A549 (cell line): ENCODE measurements at places on chromosomes 12 and 14.
A peak's percentile ranks its signal among the peaks of the same experiment; 100 is the strongest.

DNA sequence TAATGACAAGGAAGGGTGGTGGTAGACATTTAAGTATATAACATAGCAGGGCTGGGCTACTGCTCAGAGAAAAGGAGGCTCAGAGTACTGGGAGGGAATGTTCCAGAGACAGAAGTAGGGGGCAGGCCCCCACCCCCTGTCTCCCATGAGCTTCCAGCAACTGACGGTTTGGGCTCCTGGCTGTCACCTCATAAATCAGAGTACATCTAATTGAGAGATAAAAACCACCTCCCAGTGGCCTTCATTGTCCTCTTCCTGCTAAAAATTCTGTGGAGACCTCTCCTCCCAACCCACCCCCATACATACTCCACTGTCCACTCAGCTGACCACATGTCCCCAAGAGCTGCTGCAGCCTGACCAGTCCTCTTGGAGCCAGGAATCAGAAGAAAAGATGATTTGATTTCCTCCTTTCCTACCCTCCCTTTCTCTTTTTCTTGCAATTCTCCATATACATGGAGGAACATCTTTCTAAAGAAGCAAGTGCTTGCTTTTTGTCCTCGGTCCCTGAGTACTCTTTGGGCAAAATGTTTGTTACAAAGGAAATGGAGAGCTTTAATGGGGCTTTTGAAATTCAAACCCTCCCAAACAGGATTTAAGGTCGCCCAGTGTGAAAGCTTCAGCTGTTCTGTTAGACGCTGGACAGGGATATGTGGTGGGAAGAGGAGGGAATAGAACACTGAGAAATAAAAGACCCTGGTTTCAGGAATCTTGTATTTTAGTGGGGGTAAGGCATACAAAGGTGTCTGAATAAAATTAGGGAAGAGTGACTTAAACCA, 16.4 kb upstream of the KCNA5 start:
- DNase-seq, result no peak

- DNase-seq, result no peak
Observed at GRCh38 chr14:78007160-78007559, 163.0 kb upstream of the NRXN3 start.

DNA sequence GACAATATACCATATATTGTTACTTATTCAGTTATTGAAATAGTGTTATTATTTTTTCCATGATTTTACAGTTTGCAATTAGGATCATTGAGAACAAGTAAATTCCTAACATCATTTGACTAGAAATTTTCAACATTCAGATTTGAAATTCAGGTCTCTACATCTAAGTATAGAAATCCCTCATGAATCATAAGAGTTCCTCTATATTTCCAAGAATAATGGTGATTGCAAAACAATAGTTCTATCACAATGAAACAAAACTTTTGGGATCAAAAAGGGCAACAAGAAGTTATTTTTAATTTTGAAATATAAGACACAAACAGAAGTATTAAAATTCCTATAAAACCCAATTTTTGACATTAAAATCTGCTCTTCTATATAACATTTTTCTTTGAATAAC, 10.8 kb downstream of the CLEC1A start:
- no peak for DNase-seq

DNA sequence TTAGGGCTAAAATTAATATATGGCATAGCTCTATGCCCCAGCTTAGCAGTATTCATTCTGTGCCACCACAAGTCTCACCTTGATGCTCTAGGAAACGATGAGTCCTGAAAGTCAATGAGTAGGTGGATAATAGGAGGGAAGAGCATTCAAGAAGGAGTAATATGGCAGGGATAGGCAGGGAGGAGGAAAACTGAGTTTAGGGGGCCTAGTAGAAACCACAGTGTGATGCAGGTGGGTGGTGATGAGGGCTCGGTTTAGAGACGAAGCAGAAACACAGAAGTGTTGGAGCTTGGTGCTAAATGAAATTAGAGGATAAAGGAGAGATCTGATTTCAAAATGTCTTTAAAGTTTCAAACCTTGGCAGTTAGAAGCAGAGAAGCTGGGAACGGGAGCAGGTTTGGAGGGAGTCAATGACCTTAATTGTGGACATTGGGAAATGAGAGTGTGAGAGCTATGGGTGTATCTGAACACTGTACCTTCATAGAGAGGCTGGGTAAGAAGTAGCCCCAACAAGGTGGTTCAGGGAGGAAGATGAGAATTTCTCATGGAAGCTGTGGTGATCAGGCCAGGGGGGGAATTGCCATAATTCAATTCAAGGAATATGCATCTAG, 144.7 kb upstream of the CPSF6 start:
- no peak for DNase-seq

- DNase-seq, result peak; percentile 55
Observed at GRCh38 chr12:96416033-96416799, 16.0 kb upstream of the CDK17 start.

GRCh38 chr14:58815794-58816193, 178.0 kb downstream of the DACT1 start:
- no peak for DNase-seq

DNA sequence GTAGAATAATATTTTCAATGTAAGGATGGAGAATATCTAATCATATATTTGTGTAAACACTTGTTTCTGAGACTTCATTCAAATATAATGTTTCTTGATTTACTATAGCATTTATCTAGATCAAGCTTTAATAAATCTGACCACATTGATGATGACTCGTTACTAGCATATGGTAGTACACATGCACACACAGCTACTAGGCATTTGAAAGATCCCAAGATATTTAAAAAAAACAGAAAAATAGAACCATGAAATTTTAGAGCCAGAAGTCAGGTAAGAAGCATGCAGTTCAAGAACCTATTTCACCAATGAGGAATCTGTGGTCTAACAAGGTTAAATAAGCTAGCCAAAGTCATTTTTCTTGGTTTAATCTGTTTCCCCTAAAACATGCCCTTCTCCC, 32.0 kb downstream of the DCP1B start:
- DNase-seq, result no peak

- DNase-seq, result peak; percentile 54
Observed at GRCh38 chr14:64387232-64387781, 846 bp upstream of the MTHFD1 start.

DNA sequence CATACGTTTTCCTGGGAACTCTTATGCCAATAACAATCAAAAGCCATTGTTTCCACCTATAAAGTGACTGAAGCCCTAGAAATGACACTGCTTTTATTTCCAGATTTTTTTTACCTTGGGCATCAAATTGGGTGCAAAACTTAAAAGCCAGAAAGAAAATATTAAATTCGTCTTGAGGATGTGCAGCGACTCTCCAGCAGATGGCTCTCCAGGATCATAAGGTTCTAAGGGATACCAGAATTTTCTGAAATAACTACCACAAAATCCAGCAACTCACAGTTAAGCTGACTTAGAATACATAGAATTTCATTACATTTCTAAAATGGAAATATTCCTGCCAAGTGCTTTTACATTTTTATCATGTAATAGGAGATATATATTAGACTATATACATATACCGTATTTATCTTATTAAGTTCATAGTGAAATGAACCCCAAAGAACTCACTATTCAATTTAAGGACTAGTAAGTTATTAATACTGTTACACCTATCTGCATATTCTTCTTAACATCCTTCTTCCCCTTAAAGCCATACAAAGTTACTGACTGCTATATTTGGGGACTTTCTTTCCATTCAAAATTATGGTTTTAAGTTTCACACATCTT, 44.0 kb downstream of the ARMH4 start:
- peak; percentile 40 for DNase-seq

GRCh38 chr14:22919601-22919921, 612 bp upstream of the RBM23 start:
- DNase-seq, result no peak

GRCh38 chr14:31219169-31219568, 11.6 kb upstream of the HECTD1 start:
- no peak for DNase-seq

GRCh38 chr12:16385782-16386646, 38.6 kb downstream of the MGST1 start:
- DNase-seq, result peak; percentile 21

GRCh38 chr12:33672836-33673577, 233.4 kb upstream of the SYT10 start:
- DNase-seq, result no peak

DNA sequence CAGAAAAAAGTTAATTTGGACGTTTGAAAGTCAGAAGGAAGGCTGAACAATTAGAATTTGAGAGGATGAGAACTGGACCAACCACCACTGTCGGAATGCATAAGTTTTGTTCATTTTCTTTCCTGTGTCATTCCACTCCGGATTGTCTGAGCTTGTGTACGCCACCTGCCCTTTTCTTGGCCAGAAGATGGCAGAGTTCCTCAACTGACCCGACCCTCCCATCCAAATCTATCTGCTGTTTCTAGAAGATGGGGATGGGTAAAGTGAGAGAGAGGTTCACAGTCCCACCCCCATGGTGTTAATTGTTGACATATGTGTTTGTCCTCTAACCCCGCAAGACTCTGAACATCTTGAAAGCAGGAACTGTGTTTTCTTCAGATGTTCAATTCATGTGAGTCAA, 388.0 kb downstream of the VRK1 start:
- DNase-seq, result peak; percentile 25

DNA sequence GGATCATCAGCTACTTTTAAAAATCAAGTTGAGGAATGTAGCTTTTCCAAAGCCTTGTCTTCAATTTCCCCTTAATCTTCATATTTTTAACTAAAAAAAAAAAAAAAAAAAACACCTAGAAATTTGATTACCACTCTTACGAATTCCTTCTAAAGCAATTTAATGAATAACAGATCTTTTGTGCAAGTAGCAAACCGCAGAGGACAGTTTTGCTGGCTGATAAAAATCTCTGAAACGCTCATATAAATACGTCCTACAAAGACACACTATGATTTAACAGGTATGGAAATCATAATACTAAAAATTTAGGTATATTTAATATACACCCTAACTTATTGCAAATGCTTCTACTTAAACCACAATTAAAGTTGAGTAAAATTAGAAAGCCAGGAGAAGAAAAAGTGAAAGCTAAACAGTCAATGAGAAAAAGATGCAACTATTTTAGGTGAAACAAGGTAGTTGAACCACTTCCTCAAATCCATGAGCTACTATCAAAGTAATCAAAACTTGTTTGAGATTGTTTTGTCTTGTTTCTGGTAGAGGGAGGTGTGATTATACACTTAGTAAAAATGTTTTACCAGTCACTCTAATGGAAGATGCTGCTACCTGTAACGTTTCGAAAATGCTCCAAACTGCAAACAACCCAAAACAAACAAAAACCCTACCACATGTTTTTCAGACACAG, 2.2 kb downstream of the PAWR start:
- no peak for DNase-seq

DNA sequence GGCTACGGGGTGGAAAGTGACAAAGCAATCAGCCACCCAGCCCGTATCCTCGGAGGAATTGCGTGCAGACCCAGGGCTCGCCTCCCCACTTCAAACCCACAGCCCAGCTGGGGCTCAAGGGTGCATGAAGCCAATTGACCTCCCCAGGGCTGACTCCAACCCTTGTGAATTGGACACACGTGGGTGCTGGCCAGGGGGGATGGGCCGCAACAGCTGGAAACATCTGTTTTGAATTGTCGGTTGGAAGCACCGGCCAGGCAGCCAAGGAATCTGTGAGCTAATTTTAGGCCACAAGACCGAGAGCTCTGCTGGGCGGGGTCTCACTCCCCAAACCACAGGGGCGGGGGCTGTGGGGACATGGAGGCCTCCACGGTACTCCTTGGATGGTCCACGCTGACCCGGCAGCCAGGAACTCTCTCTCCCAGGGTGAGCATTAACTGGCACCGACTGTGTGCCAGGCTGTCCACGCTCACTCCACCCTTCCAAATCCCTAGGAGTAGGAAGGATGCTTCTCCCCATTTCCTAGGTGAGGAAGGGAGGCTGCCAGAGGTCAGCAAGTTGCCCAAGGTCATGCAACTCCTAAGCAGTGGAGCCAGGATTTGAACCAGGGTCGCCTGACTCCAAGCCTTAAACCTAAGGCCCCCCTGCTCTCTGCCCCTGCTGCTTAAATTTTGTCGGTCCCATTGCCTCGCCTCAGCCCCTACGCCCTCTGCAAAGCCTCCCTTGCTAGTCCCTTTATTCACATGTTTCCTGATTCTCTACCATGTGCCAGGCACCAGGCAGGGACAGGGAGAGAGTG, 11.9 kb upstream of the TMEM119 start:
- no peak for DNase-seq
